NCI-H226 (cell line): ENCODE measurements at places on chromosomes 3 and 15.

- no peak for DNase-seq
Measured at GRCh38 chr3:33064929-33065328, 32.0 kb downstream of the GLB1 start.

- no peak for DNase-seq
Measured at GRCh38 chr3:147987549-147987948, 578.4 kb downstream of the ZIC1 start.

- DNase-seq: no peak
Measured at GRCh38 chr3:53278667-53279066, 22.8 kb upstream of the TKT start.

DNA sequence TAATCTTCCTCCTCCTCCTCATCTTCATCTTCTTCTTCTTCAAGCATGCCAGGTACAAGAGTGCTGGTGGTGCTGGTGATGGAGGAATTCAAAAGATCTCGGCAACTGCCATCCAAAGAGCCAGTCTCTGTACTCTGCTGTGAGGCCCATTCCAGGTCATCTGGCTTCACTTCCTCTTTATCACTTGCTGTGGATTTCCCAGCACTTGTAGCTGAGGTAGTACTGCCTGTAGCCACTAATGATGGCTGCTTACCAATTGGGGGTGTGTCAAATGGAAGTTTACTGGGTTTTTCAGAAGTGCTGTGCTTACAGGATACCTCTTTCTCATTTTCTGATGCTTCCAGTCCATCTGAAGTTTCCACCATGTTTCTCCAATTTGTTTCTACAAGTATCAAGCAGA, 28.8 kb upstream of the SHC4 start:
- DNase-seq: no peak

GRCh38 chr15:37586976-37587375, 347.5 kb upstream of the TMCO5A start:
- peak; percentile 26 for DNase-seq

DNA sequence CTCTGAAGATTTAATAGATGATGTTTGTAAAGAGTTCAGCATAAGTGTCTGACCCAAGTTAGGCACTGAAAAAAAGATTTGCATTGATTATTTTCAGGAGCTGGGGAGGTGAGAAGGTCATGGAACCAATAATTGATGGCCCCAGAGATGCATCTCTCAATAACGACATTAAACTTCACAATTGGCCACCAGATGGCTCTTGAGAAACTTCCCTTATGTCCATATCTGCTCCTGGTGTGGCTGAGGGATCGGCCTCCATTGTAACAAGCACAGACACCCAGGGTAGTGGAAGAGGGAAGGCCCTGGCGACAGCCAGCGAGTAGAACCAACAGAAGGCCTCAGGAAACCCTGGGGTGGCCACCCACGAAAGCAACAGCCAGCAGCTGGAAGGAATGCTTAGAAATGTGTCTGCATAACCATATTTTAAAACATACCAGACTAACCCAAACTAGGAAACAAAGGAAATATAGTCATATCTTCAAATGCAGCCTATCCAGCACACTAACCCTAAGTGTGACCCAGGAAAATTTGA, 536.7 kb downstream of the SOX2 start:
- no peak for DNase-seq

GRCh38 chr3:42780892-42781700, 8.0 kb upstream of the CCDC13 start:
- no peak for DNase-seq

DNA sequence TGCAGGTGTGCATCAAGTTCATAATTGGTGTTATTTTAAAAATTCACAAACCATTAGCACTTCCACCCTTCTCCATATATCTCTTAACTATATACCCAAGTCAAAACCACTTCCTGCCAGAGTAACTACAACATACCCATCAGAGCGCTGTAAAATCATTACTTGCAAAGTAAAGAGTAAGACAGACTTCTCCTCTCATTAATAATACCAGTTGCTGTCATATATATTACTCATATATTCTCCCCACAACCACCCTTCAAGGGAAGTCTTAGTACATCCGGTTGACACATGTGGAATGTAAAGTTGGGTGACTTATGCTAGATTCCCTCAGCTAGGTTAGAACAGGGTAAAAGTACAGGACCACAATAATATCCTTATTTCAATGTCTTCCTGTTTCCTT, 5.6 kb downstream of the TERC start:
- DNase-seq: peak; percentile 90

GRCh38 chr3:172184106-172184822, 144.9 kb downstream of the FNDC3B start:
- no peak for DNase-seq

- DNase-seq: no peak
Measured at GRCh38 chr15:29686079-29686425, 136.2 kb downstream of the TJP1 start.

DNA sequence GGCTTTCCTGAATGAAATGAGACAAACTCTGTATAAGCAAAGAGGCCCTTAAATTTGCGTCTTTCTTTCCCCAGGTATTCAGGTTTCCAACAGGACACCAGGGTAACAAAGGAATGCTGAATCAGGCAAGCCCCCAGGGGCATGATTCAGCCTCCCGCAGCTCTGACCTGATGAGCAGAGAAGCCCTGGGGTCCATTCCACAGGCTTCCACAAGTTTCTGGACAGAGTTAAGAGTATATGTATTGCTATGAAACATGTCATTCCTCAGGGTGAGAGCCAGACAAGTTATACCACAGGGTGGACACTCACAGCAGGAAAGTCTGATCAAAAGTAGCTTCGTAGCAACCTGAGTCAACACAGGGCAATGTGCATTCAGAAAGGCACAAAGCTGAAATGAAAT, 68.1 kb upstream of the CTNNB1 start:
- DNase-seq: peak; percentile 2

DNA sequence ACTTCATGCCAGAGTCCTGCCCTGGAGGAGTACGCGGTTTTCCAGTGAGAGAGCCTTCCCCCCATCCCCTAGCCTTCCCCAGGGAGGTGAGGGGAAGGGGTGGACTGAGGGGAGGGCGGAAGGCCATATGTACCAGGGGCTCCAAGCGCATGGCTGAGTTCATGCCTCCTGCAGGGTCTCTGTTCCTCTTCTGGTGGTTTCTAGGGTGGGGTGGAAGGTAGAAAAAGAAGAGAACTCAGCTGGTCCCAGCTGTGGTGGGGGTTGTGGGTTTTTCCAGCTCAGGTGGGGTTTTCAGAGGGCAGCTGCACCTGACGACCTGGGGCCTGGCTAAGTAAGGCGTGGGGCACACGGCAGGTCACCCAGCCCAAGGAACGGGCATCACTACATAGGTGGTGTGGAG, 10.7 kb upstream of the IQSEC1 start:
- DNase-seq: no peak

DNA sequence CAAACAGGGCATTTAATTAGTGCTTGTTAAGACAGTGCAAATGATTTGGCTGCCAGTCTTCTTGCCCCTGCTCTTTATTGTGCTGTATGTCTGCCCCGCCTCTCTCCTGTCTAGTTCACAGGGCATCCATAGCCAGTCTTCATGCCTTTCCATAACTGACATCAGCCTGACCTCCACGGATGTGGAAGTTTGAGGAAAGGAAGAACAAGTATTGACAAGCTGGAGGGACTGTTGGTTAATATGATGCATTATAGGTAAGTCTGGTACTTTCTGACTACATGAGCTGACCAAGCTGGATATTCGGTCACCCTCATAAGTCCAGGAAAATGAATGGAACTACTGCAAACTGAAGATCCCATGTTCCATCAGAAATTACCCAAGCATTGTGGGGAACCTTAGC, 325.9 kb downstream of the TIGIT start:
- DNase-seq: no peak

GRCh38 chr3:120645083-120645845, 36.8 kb downstream of the HGD start:
- peak; percentile 39 for DNase-seq

GRCh38 chr3:15329046-15330005, 3.1 kb downstream of the SH3BP5 start:
- DNase-seq: no peak

GRCh38 chr3:141148770-141149169, 82.9 kb upstream of the PXYLP1 start:
- DNase-seq: no peak

GRCh38 chr15:60155661-60156060, 151.6 kb downstream of the FOXB1 start:
- DNase-seq: peak; percentile 50

- DNase-seq: no peak
Measured at GRCh38 chr15:101642361-101642760, 9.8 kb downstream of the TM2D3 start.

- no peak for DNase-seq
Measured at GRCh38 chr15:57598346-57598745, 6.6 kb downstream of the MYZAP start.

DNA sequence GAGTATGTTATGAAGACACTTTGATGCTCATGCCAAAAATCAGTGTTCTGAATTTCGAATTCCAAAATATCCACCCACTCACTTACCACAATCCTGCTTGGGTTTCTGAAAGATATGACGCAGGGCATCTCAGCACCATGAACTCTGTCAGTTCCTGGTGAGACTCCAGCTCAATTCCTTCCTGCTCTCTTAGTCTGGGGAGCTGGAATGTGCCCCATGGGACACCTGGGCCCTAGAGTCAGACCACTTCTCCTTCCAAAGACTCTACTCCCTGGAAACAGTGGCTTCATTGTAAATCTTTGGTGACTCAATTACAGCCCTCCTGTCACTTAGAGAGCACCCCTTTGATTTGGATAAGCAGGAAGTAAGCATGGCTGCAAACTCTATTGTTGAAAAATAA, 50.5 kb downstream of the CD86 start:
- no peak for DNase-seq

DNA sequence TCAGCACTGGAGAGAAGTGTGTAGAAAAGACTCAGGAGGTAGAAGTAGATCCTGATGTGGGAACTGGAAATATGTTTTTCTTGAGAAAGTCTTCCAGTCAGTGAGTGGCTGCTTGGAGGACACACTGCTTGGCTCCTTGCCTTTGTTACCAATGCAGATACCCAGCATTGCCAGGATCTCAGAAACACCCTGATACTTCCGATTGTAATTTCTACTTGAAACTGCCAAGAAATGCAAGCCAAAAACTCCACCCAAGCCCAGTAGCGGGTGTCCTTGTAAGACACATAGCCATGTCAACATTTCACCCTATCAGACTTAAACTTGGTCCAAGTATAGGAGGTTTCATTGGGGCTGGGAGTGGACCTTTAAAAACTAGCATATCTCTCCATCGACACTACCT, 141.8 kb downstream of the ALDH1A2 start:
- peak; percentile 18 for DNase-seq

DNA sequence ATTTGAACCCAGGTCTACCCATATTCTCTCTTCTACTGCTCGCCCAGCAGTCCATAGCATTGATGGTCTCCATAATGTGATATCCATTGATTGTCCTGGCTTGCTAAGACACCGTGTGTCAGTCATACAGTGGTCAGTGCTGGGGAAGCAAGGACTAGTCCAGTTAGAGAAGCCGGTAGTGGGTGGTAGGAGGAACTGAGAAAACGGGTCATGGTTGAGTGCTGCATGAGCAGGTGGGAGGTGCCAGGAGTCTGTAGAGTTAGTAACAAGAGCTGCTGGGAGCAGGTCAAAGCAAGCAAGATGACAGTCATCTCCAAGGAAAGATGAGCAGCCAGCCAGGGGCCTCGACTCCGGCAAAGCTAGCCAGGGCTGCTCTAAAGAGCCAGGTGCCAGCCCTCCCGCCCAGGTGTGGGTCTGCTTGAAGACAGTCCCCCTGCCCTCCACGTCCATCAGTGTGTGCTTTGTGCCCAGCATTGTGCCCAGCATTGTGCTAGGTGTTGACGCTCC, 29.5 kb upstream of the USP3 start:
- DNase-seq: no peak

- peak; percentile 42 for DNase-seq
Measured at GRCh38 chr3:64342940-64343688, 117.8 kb upstream of the PRICKLE2 start.

DNA sequence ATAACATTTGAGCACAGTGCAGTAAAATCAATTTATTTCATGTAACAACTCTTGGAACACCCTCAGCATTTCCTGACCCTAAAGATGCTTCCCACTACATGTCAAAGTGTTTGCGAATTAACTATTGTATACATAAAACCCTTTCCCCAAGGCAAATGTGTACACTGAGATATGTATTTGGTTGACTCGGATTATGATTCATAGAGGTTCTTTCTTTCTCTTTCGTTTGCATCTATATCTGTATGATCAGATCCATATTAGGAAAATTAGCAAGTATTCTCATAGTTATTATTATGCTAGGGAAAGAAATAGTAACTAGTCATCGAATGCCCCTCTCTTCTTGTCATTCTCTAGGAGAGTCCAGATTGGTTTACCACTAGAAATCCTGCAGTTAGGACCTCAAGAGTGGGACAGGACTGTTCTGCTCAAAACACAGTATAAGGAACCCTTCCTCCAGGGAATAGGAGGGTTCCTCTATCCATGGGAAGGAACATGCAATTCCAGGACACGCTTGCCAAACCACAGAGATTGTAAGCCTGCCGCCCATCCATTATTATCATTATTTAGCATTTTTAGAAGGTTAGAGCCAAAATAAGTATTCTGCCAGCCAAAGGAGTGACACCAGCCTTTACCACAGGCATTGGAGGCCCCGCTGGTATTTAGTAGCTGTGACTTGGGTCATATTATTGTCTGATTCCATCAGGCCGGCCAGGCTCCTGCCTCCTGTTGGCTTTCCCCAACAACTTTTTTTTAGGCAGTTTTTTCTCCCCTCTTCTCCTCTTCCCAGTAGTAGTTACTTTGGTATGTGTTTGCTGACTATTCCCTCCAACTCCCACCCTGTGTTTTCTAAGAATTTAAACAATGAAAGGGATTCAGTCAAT, 100.7 kb downstream of the GALK2 start:
- peak; percentile 61 for DNase-seq

GRCh38 chr15:94287794-94288246, 56.5 kb downstream of the MCTP2 start:
- no peak for DNase-seq

DNA sequence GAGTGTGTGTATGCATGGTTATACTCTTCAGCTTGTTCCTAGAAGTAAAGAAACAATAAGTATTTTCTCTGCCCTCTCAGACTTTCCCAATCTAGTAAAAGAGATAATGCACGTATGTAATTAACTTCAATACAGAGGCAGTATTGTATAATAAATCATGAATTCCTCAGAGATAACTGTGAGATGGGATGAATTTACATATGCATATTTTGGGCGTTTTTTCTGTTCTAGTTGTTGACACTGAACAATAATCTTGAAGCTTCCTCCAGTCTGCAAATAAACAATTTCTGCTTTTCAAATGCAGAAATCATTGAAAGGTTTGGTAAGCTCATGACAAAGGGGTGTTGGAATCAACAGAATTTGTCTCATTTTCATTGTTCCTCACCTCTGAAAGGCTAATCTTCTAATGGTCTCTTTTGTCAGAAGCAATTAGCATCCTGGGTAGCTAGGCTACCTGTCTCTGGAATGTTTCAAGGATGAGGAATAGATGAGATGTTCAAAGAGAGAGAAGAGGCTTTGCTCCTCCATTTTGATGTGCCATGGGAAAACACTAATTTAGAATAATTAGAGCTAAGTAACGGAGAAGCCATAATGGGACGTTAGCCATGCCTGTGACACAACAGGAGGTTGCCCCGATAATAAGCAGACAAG, 43.3 kb upstream of the SIAH2 start:
- no peak for DNase-seq

- no peak for DNase-seq
Measured at GRCh38 chr3:123421353-123422174, 27.3 kb downstream of the ADCY5 start.
